ENCODE measurements at places on chromosomes 7 and 10.

GRCh38 chr7:31408140-31408729 lies 67.7 kb upstream of the NEUROD6 start:
- DNase-seq: no peak

GRCh38 chr7:73901823-73902597 lies 41.1 kb downstream of the TMEM270 start:
- DNase-seq: no peak

GRCh38 chr7:23393636-23394035 lies 76.7 kb downstream of the IGF2BP3 start:
- no peak for DNase-seq

DNA sequence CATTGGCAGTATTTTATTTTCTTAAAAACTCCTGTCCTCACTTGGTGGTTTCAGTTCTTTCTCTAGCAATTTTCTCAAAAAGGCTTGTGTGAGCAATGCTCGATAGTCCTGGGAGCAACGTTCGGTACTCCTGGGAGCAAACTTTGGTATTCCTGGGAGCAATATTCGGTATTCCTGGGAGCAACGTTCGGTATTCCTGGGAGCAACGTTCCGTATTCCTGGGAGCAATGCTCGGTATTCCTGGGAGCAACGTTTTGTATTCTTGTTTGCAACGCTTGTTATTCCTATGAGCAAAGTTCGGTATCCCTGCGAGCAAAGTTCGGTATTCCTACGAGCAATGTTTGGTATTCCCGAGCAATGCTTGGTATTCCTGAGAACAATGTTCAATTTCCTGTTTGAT lies 362.0 kb upstream of the ADARB2 start:
- no peak for DNase-seq

GRCh38 chr7:133369130-133369529 lies 116.3 kb downstream of the EXOC4 start:
- DNase-seq: no peak
